ENCODE measurements at places on chromosomes 12 and 14.
A peak's percentile ranks its signal among the peaks of the same experiment; 100 is the strongest.

DNA sequence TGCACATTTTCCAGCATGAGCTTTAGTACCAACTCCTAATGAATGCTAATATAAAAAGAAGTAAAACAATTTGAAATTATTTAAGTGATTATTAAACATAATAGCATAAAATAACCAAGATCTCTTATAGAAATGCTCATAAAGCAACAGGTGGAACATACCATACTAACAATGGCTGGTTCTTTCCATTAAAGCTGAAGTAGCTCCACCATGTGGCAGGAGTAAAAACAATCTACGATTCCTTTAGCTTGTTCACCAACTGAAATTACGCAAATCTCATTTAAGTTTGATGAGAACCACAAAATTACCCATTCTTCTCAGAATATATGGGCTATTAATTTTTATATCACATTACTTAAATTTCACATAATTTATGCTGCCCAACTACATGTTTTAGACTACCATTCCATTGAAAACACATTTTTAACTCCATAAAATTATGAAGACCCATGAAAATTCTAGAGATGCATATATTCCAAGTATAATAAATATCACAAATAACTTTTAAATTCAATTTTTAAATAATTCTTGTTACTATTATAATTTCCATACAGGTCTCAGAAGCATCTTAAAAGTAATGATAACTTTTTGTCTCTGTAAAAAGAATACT is 213.6 kb downstream of the DAD1 start:
- peak; percentile 27 for DNase-seq

DNA sequence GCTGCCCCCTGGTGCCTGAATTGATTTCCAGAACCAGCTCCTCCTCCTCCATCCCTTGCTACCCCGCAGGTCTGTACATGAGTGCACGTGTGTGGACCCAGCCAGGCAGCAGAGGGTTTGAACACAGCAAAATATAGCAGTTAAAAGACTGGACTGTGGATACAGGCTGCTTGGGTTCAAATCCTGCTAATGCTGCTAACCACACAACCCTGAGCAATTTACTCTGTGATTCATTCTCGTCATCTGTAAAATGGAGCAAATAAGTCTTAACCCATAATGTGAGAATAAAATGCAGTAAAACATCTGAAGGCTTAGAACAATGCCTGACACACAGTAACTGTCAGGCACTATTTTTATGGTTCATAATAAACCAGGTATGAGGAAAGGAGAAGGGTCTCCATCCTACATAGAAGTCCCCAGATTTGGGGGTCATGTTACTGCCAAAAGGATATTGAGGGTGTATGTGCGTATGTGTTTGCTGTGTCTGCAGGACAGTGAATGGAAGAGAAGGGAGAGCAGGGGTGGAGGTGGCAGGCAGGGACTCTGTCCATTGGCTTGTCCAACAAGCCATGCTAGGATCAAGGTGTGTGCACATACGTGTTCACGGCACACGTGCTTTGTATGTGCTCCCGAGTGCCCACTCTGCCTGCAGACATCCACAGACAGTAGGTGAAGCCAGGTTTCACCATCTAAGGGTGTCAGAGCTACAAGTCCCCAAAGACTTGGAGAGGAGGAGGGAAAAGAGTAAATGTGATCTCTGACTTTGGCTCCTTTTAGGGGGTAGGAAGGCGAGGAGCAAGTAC is 1.5 kb upstream of the STAT6 start:
- DNase-seq: no peak

- no peak for DNase-seq
These were observed 19.1 kb downstream of the PSMC1 start for GRCh38 chr14:90275458-90275814.

DNA sequence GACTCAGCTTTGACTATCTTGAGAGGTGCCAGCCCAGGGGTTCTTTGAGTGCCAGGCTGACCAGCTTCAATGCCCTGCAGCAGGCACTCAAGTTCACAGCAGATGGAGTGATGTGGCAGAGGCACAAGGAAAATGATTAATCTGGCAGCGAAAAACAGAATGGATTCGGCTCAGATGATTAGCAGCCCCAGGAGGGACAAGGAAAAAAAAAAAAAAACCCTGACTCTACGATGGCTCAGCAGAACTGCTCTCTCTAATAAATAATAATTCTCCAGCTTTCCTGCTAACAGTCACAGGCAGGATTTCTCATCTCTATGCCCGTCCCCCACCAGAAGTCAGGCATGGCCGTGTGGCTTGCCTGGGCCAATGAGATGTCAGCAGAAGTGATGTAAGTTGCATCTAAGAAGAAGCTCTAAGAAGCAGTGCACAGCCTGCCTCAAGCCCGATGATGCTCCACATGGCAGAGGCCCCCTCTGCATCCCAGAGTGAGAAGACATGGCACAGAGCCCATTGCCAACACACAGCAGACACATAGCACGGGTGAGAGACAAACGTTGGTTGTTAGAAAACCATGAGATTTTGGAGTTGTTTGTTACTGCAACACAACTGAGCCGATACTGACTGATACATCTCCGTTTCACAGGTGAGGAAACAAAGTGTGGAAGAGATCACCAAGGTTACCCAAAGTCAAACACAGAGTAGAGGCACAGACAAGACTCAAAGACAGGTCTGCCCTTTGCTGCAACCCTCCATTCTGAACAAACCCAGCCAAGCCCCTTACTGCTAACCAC is 111.0 kb downstream of the SCARB1 start:
- peak; percentile 84 for DNase-seq

GRCh38 chr14:38775986-38776385 is 327.0 kb downstream of the SEC23A start:
- no peak for DNase-seq

DNA sequence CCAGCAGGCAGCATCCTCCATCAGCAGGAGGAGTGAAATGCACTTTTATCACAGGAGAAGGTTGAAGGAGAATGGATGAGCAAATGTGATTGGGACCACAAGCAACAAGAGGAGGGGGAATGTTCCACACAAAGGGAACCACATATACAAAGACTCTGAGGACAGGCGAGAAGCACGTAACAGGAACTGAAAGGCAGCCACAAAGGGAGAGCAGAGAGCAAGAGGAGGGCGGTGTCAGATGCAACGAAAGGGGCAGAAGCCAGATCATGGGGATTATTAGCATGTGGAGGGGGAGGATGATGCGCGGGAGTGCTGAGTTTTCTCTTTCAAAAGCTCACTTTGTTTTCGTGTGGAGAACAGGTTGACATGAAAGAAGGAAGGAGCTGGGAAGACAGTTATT is 241.1 kb downstream of the SPTSSA start:
- no peak for DNase-seq

- DNase-seq: no peak
These were observed 9.7 kb downstream of the SLC4A8 start for GRCh38 chr12:51434305-51434704.

- DNase-seq: no peak
These were observed 57.1 kb downstream of the KDM2B start for GRCh38 chr12:121523741-121524140.

DNA sequence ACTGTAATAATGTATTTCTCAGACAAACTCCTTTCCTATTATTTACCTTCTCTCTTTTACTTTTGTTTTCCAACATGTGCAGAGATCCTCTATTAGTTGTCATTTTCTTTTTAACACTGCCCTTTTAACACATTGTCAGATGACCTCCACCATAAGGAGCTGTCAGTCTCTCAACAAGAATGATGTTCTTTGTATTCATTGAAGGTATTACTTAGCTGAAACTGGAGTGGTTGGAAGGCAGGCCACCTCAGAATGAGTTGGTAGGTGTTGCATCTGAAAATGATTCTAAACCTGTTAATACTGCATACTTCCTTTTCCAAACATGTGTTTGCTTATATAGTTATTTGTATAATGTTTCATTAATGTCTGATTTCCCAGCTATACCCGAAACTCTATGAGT is 16.9 kb downstream of the TMEM117 start:
- no peak for DNase-seq

DNA sequence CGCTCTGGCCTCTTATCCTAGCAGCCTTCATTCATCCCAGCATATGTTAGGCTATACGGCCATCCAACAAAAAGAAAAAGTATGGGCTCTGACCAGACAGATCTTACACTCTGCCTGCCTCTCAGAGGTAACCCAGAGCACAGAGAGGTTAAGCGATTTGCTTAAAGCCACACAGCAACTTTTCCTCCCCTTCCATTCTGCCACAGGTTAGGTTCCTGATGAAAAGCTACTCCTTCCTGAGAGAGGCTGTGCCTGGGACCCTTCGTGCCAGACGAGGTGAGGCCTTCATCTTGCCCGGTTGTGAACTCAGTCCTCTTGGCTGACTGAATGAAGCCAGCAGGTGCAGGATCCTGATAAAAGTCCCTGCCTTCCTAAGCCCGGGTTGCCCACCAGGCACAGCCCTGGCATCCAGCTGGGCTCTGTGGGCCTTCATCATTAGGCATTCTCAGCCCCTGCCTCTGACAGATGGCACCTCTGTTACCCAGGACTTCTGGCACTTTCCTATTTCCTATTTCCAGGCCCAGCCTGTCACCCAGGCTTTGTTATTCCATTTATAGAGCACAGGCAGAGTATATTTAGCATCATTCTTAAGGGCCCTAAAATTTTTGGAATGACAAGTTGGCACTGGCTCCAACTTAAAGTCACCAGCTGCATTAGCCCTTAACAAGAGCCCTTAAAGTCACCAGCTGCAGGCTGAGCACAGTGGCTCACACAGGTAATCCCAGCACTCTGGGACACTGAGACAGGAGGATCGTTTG is 12.8 kb downstream of the SOAT2 start:
- peak; percentile 83 for DNase-seq

DNA sequence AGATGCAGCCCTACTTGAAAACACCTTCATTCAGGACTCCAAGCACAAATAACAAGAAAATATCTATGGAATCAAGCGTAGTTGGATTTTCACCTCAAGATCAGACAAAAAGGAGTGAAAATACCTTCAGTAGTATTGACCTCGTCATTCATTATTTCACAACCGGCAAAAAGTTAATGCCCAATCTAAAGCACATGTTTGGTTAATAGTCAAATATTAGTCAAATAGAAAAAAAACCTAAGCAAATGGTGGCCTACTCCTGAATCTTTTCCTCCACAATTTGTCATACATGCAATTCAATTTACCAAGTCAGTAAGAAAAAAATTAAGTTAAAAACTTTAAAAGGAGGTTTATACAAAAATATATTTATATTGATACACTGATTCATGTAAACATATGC is 50.0 kb downstream of the SLC38A4 start:
- no peak for DNase-seq

- DNase-seq: no peak
These were observed 88.3 kb downstream of the RIN3 start for GRCh38 chr14:92601757-92602417.

DNA sequence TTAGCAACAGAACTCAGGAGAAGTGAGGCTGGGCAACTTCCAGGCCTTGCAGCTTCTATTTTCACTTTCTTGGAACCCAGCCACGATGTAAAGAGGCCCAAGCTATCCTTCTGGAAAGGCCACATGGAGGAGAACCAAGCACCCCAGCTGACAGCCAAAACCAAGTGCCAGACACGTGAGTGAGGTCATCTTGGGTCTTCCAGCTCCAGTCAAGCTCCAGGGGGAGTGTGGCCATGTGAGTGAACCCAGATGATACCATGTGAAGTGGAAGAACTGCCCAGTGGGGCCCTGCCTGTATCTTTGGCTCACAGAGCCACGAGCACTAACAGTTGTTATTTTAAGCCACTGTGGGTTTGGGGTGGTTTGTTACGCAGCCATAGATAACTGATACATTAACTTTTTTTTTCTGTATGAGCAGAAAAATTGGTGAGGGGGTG is 126.8 kb upstream of the MAP1LC3B2 start:
- no peak for DNase-seq

GRCh38 chr12:39779768-39780340 is 160.3 kb upstream of the ABCD2 start:
- no peak for DNase-seq

GRCh38 chr12:2652401-2653081 is 142.2 kb upstream of the FKBP4 start:
- DNase-seq: no peak

- no peak for DNase-seq
These were observed 109.0 kb downstream of the APAF1 start for GRCh38 chr12:98754095-98754494.

DNA sequence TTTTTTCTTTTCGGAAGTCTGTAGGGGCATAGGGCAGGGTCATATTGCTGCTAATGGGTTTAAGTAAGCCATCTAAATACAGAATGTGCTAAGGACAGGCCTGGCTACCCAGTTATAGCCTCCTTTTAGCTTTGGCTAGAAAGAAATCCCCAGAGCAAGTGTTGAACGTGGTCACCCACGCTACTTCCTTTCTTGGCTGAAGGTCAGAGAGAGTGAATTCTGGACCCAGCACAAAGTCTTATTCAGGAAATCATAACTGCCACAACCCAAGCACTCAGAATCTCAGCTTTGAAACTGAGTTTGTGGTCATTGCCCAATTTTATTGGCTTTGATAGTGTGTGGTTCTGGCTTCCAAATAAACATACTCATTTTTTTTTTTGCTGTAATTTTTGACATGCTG is 542.1 kb upstream of the ATP2B1 start:
- DNase-seq: no peak

DNA sequence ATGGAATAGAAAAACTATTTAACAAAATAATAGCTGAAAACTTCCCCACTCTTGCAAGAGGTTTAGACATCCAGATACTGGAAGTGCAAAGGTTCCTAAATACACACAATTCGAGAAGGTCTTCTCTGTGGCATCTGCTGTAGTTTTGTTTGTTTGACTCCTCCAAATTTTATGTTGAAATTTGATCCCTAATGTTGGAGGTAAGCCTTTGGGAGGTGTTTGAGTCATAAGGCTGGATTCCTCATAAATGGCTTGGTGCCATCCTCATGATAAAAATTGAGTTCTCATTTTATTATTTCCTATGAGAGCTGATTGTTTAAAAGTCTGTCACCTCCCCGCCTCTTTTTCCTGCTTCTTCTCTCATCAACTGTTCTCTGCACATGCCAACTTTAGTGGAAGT is 182.7 kb downstream of the MYRFL start:
- no peak for DNase-seq

Data from NCI-H524 (cell line).